Stimulated activated CD8-positive, alpha-beta memory T cell treated with anti-CD3 and anti-CD28 coated beads, Interleukin-4, amount 100 ng/mL, for 4 hours (primary cell): ENCODE measurements at places on chromosomes 5 and 9.

- DNase-seq = no peak
Observed at GRCh38 chr9:94983552-94983951, 257.1 kb downstream of the AOPEP start.

- no peak for DNase-seq
Observed at GRCh38 chr5:150765799-150766169, 7.0 kb upstream of the DCTN4 start.

DNA sequence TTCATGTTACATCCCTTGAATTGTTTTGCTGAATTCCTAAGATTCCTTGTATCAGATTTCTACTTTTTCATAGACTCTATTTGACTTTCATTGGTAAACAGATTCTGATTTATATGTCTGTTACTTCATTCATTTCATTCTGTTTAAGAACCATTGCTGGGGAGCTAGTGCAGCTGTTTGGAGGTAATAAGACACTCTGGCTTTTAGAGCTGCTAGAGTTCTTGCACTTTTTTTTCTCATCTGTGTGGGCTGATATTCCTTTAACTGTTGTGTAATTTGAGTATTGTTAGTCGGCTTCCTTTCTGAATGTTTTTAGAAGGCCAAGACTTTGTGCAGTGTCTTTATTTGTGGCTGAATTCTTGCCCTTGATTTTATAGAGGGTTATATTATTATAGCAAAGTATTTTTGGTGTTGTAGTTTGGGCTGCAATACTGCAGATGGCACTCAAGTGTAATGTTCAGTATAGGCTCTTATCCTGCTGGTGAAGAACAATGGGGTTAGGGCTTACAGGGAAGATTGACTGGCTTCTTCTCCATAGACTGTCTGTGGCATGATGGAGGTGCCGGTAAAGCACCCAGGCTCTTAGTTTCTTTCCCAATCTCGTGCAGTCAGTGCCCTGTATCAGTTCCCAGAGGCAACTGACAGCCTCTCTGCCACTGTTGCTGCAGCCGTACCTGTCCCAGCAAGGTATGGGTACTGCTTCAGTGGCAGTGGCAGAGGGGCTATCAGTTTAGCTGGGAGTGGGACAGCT lies 162.2 kb downstream of the OXCT1 start:
- DNase-seq = no peak

GRCh38 chr5:179254638-179255271 lies 90.5 kb downstream of the ADAMTS2 start:
- DNase-seq = no peak

DNA sequence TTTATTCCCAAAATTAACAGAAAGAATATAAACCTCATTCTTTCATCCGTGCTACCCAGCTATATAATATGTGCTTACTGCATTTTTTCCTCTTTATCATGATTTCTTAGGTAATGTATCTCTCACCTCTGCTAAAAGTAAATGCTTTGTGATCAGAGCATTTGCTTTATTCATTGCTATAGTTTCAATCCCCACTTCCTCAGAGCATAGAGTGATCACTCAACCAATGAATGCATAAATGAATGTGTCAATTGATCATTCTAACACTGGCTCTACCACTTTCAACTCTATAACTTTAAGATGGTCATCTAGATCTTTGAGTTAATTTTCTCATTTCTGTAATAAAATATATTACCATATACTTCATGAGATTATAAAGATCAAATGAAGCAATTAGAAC lies 719.2 kb downstream of the CETN3 start:
- no peak for DNase-seq
